ENCODE measurements at places on chromosomes 13 and 19. TPM values are rescaled to one million over a fixed set of nuclear protein-coding genes. Genes with fewer than 3 reads are reported as not detected.

GRCh38 chr13:64553411-64554129 is 2676.6 kb downstream of the PCDH9 start:
- DNase-seq: no peak

DNA sequence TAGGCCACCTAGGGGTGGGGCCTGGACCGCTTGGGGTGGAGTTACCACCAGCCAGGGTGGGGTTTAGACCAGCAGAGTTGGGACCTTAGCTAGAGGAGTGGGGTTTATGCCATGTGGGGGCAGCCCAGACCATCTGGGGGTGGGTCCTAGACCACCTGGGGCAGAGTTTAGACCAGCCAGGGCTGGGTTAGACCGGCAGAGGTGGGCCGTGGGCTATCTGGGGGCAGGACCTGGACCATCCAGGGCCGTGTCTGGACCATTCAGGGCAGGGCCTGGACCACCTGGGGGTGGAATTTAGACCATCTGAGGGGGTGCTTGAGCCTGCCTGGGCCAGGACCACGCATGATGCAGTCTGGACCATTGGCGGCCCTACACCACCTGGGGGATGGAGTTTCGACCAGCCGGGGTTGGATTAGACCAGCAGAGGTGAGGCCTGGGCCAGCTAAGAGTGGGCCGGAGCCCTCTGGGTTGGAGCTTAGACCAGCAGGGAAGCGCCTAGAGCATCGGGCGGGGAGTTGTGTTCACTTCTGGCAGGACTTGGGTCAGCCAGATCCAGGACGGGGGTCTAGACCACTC is 10.0 kb upstream of the CACNG6 start:
- DNase-seq: no peak

GRCh38 chr19:6047256-6047655 is 63.0 kb downstream of the RFX2 start:
- DNase-seq: peak; percentile 77

GRCh38 chr13:94707400-94708021 is 4.8 kb downstream of the SOX21 start:
- DNase-seq: no peak

- DNase-seq: no peak
Measured at GRCh38 chr13:37539170-37539569, 59.4 kb downstream of the POSTN start.

Gene ZNF296
- total RNA-seq: 0.48 TPM

Gene NDUFA3
- total RNA-seq: 105 TPM

Gene CDX2
- total RNA-seq: not detected

Gene EIF3K
- 191 TPM for total RNA-seq

Gene TMEM238
- total RNA-seq: 0.90 TPM

Gene HSD17B14
- total RNA-seq: 5.6 TPM

Gene CD177
- total RNA-seq: 8.4 TPM
